Cerebellar nuclear complex (tissue), 1 donor: ENCODE measurements at places on chromosomes 13 and 19.

GRCh38 chr19:17183858-17184321, 31.3 kb upstream of the USE1 start:
- no peak for DNase-seq

- DNase-seq = no peak
These were observed 53.0 kb downstream of the TGDS start for GRCh38 chr13:94542917-94543316.

DNA sequence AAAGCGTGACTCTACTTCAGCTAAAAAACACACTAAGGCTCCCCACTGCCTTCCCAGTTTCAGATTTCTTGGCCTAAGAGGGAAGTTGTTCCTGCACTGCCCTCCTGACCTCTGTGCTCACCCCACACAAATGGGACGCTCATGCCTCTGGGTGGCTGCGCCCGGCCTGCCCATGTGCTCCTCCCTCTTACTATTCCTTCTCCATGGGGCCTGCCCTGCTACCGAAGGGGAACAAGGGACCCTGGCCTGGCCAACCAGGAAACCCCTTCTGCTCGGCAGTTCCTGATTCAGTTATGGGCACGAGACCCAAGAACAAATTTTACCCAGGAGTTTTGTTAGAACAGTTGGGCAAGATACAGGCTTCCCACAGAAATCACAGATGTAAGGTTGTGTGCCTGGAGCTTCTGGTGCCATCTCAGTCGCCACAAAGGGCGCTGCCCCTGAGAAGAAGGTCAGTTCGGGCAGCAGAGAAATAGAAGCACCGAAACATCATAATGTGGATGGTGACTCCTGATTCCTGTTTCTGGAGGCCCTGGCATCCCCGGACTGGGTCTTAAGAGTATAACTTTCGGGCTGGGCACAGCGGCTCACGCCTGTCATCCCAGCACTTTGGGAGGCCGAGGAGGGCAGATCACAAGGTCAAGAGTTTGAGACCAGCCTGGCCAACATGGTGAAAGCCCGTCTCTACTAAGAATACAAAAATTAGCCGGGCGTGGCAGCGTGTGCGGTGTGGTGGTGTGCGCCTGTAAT, 5.4 kb upstream of the PLPP2 start:
- no peak for DNase-seq

DNA sequence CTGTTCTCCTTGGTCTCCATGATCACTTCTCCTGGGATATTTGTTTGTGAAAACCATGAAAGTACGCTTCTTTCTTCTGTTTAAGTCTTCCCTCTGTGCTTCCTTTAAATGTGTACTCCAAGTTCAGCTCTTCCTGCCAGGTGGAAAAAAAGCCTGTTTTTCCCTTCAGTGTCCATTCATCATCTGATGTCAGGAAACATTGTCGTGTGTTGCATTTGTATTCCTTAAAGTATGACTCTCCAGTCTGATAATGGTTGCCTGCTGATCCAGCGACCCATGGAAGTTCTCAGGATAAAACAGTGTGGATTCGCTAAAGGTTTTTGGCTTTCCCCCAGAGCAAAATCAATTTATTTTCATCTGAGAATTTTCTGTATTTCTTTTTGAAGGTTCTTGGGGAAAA, 22.3 kb downstream of the SACS start:
- no peak for DNase-seq

- DNase-seq = no peak
These were observed 3.5 kb downstream of the SSC5D start for GRCh38 chr19:55491546-55492360.

DNA sequence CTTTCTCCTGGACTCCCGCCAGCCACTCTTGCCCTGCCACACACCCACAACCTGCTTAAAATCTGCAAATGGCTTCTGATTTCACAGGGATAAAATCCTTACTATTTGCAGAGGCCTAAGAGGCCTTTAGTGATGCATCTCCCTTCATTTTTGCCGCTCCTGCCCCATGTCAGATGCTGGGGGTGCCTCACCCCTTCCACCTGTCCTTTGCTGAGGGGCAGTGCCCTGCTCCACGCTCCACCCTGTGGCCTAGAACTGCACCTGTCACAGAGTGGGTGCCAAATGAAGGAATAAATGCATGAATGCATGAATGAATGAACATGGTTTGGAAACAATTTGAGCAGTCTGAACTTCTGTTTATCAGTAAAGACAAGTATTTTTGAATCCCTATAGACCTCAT, 34.1 kb upstream of the UQCRFS1 start:
- no peak for DNase-seq

DNA sequence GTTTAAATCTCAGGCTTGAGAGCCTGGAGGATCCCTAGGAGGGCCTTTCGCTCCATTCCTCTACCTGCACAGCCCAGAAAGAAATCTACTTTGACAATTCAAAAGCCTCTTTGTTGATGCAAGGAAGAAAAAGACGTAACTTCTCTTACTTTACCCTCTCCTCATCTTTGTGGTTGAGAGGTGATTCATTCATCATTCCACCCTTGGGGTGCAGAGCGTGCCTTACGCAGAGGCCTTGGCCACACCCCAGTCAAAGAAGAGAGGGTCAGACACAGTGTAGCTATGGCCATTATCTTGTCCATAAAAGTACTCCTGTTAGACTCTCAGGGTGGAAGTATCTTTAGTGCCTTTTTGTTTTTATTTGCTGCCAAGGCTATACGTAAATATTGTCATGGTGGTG, 184.0 kb downstream of the IRS2 start:
- DNase-seq = no peak

- DNase-seq = no peak
These were observed 40.1 kb downstream of the IFT88 start for GRCh38 chr13:20607015-20607414.

GRCh38 chr19:19626516-19627472, 1.2 kb downstream of the LPAR2 start:
- no peak for DNase-seq

DNA sequence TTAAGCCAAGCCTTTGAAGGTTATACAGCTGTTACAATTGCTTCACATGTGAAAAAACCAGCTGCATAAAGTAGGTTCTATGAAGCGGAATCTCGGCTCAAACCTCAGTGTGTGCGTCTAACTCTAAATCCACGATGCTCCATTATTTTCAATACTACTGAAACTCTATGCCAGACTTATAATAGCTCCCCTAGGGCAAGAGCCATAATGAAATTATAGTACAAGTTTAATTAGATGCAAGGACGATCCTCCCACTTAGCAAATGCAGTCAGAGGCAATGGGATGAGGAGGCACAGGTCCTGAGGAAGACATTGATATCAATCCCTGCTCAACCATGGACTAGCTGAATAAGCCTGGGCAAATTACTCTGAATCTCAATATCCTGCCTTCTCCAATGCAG, 31.1 kb downstream of the SLC7A1 start:
- DNase-seq = no peak

DNA sequence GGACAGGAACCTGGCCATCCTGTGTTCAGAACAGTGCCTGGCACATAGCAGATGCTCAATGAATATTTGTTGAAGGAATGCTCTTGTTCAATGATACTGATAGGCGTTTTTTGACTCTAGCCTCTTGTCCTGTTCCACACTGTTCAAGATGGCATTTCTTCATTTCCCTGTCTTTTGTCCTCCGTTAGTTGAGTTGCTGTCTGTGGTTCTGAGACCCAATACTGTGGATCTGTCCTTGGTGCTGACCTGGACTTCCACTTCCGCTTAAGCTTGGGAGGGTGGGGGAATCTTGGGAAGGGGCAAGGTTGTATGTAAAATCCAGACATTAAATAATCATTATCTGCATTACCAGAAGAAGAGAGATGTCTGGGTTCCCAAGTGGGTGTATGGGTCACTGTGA, 8.3 kb upstream of the KCNN4 start:
- no peak for DNase-seq

GRCh38 chr13:98175823-98176222, 1.2 kb downstream of the RNF113B start:
- DNase-seq = no peak

GRCh38 chr13:29081036-29081435, 260.9 kb downstream of the MTUS2 start:
- DNase-seq = no peak

- no peak for DNase-seq
These were observed 138.2 kb downstream of the KCNRG start for GRCh38 chr13:50153401-50153800.

GRCh38 chr13:108433976-108434755, 164.6 kb downstream of the TNFSF13B start:
- no peak for DNase-seq

- no peak for DNase-seq
These were observed 14.7 kb upstream of the DHDH start for GRCh38 chr19:48918801-48919247.

GRCh38 chr19:6413291-6413690, 11.3 kb downstream of the KHSRP start:
- no peak for DNase-seq

GRCh38 chr13:23554000-23554399, 16.2 kb upstream of the TNFRSF19 start:
- no peak for DNase-seq

GRCh38 chr13:24502533-24503378, 9.8 kb downstream of the PARP4 start:
- DNase-seq = no peak

- DNase-seq = no peak
These were observed 53.6 kb upstream of the KCTD4 start for GRCh38 chr13:45254396-45254795.

DNA sequence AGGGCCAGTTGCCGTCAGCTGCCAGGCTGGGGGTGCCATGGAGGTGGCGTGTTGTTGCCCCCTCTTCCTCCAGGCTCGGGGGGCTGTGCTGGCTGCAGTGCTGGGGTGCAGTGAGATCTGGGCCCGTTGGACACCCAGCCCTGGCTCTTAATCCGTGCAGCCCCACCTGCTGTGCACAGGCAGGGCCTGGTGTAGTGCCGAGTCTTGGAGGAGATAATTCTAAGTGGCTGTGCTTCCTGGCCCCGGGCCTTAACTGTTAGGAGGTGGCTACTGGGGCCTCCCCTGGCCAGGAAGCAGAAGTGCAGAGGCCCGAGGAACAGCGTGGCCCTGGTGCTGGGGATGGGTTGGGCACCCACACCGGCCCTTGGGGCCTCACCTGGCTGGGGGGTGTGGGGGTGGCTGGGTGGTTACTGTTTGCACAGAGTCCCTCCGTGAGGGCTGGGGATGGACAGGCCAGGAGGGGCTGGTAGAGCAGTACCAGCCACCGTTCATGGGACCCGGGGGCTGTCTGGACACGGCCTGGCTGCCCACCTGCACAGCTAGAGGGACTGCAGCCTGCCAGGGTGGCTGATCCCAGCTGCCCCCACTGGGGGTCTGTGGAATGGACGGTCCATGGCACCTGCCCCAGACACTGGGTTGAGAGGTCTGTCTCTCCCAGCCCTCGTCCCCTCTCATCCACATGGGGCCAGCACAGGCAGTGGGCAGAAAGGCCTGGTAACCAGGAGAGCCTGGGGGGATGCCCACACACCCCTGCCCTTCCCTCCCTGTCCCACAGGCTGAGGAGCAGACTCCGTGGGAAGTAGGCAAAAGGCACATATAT, 3.3 kb downstream of the GPX4 start:
- no peak for DNase-seq

DNA sequence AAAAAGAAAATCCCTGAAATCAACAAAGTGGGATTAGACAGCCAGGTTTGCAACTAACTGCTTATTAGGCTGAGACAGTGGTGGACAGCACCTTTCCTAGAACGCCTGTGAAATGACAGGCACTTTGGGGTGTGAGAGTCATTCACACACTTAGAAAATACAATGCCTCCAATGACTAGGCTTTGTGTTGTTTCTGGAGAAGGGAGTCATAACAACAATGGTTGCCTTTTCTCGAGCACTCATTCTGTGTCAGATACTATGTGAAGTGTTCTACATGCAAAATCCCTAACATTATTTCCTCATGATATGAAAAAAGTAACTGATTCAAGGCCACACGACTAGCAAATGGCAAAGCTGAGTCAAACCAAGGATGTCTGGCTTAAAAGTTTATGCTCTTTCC, 41.2 kb downstream of the SACS start:
- DNase-seq = no peak

GRCh38 chr19:31347828-31348392, 1.3 kb downstream of the TSHZ3 start:
- DNase-seq = no peak

- no peak for DNase-seq
These were observed 9.5 kb upstream of the MBNL2 start for GRCh38 chr13:97212601-97213040.

- DNase-seq = no peak
These were observed 1.2 kb upstream of the ZNF574 start for GRCh38 chr19:42074513-42075363.

- DNase-seq = no peak
These were observed 28.2 kb downstream of the GPC6 start for GRCh38 chr13:93254775-93255174.

DNA sequence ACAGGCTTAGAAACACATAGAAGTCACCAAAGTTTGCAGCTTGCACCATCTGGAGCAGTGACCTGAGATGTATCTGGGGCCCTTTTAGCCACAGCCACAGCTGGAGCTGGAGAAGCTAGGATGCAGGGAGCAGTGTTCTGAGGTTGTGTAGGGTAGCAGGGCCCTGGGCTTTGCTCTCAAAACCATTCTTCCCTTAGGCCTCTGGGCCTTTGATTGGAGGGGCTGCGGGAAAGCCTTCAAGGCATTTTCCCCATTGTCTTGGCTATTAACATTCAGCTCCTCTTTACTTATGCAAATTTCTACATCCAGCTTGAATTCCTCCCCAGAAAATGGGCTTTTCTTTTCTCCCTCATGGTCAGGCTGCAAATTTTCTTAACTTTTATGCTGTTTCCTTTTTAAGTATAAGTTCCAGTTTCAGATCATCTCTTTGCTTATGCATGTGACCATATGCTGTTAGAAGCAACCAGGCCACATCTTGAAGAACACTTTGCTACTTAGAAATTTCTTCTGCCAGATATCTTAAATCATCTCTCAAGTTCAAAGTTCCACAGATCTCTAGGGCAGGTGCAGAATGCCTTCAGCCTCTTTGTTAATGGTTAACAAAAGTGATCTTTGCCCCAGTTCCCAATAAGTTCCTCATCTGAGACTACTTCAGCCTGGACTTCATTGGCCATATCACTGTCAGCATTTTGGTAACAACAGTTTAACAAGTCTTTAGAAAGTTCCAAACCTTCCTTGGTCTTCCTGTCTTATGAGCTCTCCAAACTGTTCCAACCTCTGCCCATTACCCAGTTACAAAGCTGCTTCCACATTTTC, 48.5 kb downstream of the NBEA start:
- DNase-seq = no peak

DNA sequence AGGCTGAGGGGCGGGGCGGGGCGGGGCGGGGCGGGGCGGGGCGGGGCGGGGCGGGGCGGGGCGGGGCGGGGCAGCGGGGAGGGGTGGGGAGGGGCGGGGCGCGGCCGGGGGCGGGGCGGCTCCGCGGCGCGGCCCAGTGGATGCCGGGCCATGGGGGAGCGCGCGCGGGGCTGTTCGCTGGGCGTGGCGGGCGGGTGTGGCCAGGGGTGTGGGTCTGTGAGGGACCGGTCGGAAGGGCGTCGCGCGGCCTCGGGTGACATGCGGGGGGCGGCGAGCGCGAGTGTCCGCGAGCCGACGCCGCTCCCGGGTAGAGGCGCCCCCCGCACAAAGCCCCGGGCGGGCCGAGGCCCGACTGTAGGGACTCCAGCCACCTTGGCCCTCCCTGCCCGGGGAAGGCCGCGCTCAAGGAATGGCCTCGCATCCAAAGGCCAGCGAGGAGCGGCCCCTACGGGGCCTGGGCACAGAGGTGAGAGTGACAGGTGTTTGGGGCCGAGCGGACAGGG, at the start of gene ZFP28:
Gene ZFP28 (plus strand): TSS at position 188 of the 503 bp plus-strand sequence. CDS start 71 bp downstream, at position 259.
- DNase-seq = no peak
